ENCODE measurements at places on chromosomes 1 and 21.

GRCh38 chr1:155012776-155013602, 10.4 kb downstream of the ZBTB7B start:
- DNase-seq = no peak

DNA sequence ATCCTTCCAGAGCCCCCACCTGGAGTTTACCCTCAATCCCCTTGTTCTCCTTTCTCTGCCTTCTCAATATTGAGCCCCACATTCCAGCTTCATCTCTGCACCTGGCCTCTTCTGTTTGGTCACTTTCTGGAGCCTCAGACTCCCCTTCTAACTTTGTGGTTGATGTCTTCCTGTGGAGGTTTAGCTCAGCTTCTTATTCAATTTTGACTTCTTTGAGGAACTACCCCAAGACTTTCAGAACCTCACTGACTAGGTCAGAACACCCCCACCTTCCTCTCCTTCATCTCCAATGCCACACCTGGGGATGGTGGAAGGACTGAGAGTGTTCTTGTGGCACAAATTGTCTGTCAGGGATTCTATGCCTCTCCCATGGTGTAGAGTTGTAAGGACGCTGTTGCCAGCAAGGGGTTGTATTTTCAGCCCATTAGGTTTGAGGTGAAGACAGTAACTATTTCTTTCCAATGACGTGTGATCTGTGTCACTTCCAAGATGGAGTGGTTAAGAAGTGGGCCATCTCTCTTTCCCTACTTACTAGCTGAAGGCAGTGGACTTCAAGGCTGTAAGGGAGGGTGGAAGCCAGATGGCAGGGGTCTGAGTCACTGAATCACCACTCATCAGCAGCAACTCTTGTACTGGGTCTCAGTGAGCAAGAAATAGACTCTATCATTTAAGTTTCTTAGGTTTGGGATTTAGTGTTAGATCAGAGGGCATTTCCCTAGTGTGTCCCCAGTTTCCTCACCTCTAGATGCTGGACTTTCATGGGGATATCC, 80.6 kb downstream of the PAPPA2 start:
- no peak for DNase-seq

DNA sequence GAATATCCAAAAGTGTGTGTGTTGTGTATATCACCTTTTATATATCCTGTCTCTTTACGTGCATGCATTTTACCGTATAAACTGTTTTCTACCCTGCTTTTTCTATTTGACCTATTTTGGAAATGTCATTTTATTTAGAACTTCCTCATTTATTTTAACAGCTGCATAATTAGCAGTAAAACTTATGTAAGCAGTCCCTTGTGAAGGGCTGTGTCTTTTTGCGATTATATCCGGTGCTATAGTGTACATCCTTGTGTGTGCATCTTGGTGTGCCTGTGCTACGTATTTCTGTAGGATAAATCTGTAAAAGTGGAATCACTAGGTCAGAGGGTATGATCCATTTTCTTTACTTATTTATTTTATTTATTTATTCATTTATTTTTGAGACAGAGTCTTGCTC, 7.2 kb downstream of the LGALS8 start:
- no peak for DNase-seq

- no peak for DNase-seq
Observed at GRCh38 chr21:46057710-46058241, 40.1 kb upstream of the COL6A2 start.

DNA sequence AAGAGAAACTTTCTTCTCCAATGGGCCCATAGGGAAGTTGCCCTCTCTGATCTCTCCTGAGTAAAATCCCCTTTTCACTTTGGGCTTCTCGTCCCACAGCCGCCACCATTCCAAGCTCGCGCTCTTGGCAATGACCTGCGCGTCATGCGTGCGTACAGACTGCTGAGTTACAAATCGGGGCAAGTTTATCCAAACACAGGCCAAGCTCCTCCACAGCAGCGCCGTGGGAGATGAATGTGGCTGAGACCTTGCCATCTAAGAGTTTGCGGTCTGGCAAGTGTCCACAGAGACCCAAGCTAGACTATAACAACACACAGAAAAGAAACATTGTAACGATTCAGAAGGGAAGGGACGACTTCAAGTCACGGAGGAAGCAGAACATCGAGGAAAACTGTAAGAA, 116.3 kb upstream of the SOD1 start:
- DNase-seq = no peak

Measured in stimulated activated CD4-positive, alpha-beta T cell treated with anti-CD3 and anti-CD28 coated beads, Interleukin-1b, Interleukin-23, amount 100 ng/mL, for 24 hours (primary cell).